ENCODE measurements at places on chromosomes 12 and 14. TPM values are rescaled to one million over a fixed set of nuclear protein-coding genes. Genes with fewer than 3 reads are reported as not detected.

GRCh38 chr14:67782090-67782489, 34.3 kb downstream of the ZFYVE26 start:
- no peak for DNase-seq

Gene NEMP1
- total RNA-seq = 28.0 TPM

Gene KITLG
- total RNA-seq = 5.0 TPM

DNA sequence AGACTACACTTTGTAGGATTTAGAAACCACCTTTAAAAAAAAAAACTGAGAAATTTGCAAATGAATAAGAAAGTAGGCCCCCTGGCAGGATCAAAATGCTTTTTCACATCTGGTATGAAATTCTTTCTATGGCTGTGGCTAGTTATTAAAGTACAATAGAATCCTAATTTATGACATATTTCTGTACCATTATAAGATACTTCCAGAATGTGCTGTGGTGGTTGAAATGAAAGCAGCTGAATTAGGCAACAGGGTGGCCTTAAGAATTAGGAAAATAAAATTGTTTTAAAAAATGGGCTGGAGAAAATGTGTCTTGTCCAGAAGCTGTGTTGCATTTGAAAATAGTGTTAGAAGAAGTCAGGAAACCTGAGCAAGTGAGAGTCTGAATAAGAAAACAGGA, 85.9 kb upstream of the PDE3A start:
- no peak for DNase-seq

DNA sequence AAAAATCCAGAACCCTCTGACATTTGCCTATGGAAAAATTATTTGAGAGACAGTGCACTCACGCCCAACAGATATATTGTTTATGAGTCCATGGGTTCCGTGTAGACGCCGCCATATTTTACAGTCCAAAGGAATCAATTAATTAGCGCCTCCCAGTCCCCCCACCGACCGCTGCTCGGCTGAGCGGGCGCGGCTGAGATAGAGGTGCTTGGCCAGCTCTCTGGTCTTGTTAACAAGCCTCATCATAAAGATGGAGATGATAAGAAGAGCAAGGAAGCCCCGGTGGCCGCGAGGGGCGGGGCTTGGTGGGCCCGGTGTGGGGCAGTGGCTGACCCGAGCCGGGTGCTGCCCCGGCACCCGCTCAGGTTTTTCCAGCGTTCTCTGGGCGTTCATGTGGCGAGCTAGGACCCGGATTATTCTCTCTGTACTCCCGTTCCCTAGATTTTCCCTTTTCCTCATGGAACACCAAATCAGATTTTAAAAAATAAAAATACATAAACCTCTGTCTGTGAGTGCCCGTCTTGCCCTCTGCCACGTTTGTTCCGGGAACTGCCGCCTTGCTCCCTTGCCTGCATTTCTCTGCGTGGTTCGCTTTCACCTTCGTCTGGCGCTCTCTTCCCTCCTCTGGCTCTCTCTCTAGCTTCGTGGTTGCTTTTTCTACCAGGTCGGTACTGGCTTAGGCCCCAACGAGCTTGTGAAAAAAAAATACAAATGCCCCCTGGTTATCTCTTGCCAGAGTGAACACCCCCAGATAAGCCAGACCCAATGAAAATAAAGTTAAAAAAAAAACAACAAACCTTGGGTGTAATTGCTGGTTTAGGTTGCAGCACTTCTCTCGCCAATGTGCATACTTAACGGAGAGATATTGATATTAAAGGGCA, 9.0 kb downstream of the HOXC12 start:
- DNase-seq = no peak

Gene OR4K15
- not detected for total RNA-seq

DNA sequence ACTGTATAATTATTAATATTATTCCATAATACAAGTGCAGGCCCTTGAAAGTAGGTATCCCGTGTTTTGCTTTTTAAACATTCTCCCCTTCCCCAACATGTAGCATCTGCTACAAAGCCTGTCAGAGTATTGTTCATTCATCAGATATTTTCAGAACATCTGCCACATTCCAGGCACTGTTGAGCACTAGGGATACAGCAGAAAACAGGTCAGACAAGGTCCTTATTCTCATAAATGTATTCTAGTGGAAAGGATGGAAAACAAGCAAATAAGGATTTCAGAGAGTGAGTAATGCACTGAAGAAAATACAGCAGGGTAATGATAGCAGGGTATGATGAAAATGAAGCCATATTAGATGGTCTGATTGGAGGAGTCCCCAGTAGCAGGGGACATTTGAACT, 3.8 kb downstream of the ERP29 start:
- no peak for DNase-seq

GRCh38 chr14:61547186-61548069, 147.9 kb upstream of the HIF1A start:
- peak; percentile 77 for DNase-seq

Gene KLHL42
- total RNA-seq = 18.4 TPM

Gene PLEKHD1
- not detected for total RNA-seq

GRCh38 chr14:64689289-64689688, 14.9 kb upstream of the PLEKHG3 start:
- no peak for DNase-seq

- peak; percentile 25 for DNase-seq
These were observed 28.7 kb downstream of the NKX2-8 start for GRCh38 chr14:36553656-36554260.

- DNase-seq = no peak
These were observed 10.2 kb upstream of the EDDM3B start for GRCh38 chr14:20757965-20758364.

GRCh38 chr12:194276-194675, 19.7 kb downstream of the SLC6A12 start:
- DNase-seq = no peak

Gene SLC5A8
- total RNA-seq = not detected

Gene PRKCH
- 2.0 TPM for total RNA-seq

Gene IKZF4
- total RNA-seq = 2.4 TPM

DNA sequence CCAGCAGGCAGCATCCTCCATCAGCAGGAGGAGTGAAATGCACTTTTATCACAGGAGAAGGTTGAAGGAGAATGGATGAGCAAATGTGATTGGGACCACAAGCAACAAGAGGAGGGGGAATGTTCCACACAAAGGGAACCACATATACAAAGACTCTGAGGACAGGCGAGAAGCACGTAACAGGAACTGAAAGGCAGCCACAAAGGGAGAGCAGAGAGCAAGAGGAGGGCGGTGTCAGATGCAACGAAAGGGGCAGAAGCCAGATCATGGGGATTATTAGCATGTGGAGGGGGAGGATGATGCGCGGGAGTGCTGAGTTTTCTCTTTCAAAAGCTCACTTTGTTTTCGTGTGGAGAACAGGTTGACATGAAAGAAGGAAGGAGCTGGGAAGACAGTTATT, 241.1 kb downstream of the SPTSSA start:
- DNase-seq = no peak

Gene TAS2R42
- total RNA-seq = not detected

- no peak for DNase-seq
These were observed 58.3 kb upstream of the PTPRB start for GRCh38 chr12:70695361-70696023.

DNA sequence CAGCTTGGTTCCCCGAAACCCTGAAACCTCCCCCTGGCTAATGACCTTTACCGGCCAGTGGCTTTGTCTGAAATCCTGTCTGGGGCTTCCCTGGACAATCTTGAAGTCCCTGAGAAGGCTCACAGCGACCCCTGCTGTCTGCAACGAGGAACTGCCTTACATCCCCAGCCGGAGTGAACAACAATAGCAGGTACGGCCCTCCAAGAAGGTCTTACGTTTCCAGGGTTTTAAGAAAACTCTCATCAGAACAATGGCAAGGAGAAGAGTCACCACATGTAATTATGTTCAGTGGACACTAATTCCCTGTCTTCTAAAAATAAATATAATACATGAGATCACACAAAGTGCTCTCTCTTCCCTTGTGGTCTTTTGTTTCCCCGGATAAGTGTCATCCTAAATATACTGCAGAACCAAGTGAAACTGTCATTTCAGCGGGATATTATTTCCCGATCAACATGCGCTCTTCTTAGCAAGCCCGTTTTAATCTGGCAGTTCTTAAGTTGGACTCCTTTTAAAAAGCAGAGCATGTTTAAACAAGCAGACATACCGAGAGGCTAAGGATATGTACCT, 53.3 kb downstream of the RBM19 start:
- peak; percentile 57 for DNase-seq

DNA sequence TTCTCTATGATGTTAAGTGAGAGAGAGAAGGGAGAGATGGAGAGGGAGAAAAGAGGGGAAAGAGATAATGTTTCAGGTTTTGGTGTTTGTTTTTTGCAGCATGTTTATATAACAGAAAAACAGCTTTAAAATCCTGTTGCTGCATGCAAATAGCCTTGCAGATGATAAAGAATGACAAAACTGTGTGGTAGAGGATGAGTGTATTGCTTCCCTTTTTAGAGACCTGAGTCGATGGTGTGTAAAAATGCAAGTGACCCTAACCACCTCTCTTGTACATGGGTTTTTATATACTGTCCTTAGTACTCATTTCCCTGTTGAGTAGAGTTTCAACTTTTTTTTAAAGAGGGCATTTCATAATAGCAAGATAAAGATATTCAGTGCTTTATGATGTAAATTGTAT, 249.1 kb downstream of the AKAP6 start:
- no peak for DNase-seq

Gene MYL2
- total RNA-seq = 1.4 TPM

Gene CLEC2D
- 0.62 TPM for total RNA-seq

Gene NYNRIN
- 0.12 TPM for total RNA-seq

DNA sequence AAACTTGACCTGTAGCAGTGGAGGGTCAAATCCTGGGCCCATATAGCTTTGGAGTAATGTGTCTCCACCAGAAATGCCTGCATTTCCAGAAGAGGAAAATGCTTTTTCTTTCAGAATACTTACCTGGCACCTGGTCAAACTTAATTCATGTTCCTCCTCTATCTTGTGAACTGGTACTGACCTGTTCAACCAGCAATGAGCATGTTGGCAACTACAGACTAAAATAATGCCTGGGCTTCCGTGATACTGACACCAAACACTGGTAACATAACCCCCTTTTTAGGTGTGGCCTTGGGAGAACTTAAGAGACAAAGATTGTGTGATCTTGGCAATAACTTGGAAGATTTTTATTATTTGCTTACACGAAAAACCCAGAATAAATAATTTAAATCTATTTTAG, 23.8 kb upstream of the MGST1 start:
- no peak for DNase-seq

- no peak for DNase-seq
These were observed 72.1 kb upstream of the LMNTD1 start for GRCh38 chr12:25625146-25625545.

DNA sequence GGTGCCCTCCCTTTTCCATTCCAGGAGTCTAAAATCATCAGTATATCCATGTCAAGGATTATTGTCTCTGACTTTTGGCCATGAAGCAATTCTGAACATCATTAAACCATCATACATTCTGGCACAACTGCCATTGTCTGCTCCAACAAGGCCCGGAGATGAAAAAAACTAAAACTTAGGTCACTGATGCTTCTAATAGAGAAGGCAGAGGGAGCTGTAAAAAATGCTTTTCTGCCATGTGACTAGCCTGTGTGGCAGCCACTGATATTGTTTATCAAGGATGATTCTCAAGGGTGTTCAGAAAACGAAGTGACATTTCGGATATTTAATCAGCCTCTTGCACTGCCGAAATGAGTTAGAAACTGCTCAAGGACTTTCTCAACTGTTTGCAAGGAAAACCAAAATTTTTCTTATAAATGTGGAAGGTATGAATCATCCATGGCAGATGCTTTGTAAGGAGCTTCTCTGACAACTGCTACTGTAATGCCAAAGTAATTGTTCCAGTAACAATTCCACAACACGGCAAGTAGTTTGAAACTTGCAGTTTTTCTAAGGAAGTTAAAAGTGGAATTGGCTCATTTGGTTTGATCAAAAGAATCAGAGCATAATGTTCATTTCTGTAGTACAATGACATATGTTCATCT, 1076.5 kb upstream of the FLRT2 start:
- no peak for DNase-seq

- DNase-seq = no peak
These were observed 80.8 kb downstream of the DACT1 start for GRCh38 chr14:58718226-58719205.

- DNase-seq = no peak
These were observed 32.0 kb upstream of the CCDC60 start for GRCh38 chr12:119302451-119303080.

DNA sequence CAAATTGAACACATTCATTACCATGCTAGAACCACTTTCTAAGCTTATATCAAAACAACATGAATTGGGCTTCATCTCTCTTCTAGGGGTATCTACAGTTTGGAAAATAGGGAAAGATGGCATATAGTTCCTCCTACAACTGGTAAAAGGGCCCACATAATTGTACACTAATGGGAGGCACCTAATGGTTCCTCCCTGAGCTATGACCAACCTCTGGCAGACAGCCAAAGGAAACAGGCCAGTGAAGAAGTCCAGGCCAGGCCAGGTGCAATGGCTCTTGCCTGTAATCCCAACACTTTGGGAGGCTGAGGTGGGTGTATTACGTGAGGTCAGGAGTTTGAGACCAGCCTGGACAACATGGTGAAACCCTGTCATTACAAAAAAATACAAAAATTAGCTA, 23.2 kb upstream of the APOF start:
- no peak for DNase-seq

Gene ADSS1
- total RNA-seq = 3.7 TPM

GRCh38 chr12:70609739-70610491, 27.3 kb downstream of the PTPRB start:
- DNase-seq = peak; percentile 15

DNA sequence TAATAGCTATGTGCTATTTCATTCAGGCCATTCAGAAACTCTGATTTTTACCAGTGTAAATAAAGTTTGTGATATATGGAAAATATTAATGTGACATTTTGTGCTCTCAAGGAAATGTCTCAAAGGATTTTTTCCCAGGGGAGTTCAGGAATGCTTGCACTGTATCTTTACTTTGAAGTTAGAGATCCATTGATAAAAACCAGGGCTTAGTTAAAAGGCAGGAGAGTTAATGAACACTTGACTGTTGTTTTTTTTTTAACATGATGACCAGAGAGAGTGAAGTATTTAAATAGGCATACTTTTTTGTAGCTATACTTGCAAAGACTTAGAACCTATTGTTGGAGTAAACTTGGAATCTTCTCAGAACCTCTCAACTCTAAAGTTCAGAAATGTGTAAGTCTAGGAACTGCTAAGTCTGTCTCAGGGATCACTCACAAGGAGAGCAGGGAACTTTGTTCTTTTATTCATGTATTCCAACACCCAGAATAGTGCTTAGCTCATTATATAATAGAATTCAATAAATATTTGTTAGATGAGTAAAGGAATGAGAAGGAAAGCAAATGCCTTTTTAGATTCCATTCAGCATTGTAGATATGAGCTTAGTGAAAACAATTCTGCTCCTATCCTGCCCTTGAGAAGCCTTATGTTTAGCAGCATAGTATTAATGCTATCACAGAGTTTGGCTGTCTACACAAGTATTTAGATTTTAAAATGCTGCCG, 117.5 kb downstream of the DAAM1 start:
- peak; percentile 6 for DNase-seq
